Osteoblast (primary cell): ENCODE measurements at places on chromosomes 3 and 15. TPM values are rescaled to one million over a fixed set of nuclear protein-coding genes. Genes with fewer than 3 reads are reported as not detected.

The APPL1 gene
- 53.6 and 63.9 TPM in 2 replicates for total RNA-seq

The SEMA3B gene
- 5.9 and 10.1 TPM in 2 replicates for total RNA-seq

The HIGD2B gene
- total RNA-seq: under 0.01 TPM in 1 of 2 replicates, not detected in the other

The SAMMSON gene
- total RNA-seq: not detected in 2 replicates

The ZMAT3 gene
- total RNA-seq: 47.0 and 56.0 TPM in 2 replicates

The ACP3 gene
- total RNA-seq: under 0.01 TPM in 1 of 2 replicates, not detected in the other

The LRRIQ4 gene
- under 0.01 and 0.29 TPM in 2 replicates for total RNA-seq

The STARD9 gene
- total RNA-seq: 9.4 and 13.0 TPM in 2 replicates

- DNase-seq: no peak
Measured at GRCh38 chr3:134562055-134562454, 76.2 kb downstream of the CEP63 start.

GRCh38 chr3:136151219-136151618 is 44.9 kb downstream of the MSL2 start:
- no peak for DNase-seq

DNA sequence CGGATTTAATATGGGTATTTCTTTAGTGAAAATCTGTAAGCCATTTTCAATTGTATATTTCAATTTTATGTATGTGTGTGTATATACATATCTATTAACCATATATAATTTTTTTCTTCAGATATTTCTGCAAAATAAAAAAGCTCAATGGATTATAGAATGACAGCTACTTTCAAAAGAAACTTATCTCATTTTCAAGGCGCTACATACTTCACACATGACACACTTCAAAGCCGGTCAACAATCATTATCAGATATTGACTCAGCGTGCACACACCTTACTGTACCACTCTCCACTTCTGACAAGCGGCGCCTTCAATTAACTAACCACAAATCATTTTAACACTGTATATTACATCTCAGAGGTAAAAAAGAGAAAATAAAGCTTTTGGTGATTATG is 39.6 kb downstream of the ATP13A3 start:
- no peak for DNase-seq

- no peak for DNase-seq
Measured at GRCh38 chr15:96412906-96413231, 82.4 kb downstream of the NR2F2 start.
